ENCODE measurements at places on chromosomes 2 and 18.

DNA sequence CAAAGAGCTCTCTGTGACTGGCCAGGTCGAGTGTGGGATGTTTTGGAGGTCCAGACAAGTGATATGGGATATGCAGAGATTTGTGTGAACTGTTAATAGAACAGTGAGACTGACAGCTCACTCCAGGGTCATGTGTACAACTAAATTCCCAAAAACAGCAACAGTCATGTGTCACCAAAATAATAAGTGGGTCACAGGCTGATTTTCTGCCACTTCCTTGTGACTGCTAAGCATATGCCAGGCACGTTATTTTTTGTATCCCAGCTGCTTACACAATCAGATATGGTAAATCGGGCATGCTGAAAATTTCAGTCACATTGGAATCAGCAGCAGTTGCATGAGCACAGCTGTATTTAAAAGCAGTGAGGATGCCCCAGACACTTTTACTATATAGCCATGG is 198.7 kb downstream of the PTGR3 start:
- DNase-seq, result no peak

GRCh38 chr2:208493186-208493585 is 86.6 kb downstream of the PTH2R start:
- no peak for DNase-seq

GRCh38 chr2:23708771-23709170 is 218.2 kb downstream of the ATAD2B start:
- no peak for DNase-seq

DNA sequence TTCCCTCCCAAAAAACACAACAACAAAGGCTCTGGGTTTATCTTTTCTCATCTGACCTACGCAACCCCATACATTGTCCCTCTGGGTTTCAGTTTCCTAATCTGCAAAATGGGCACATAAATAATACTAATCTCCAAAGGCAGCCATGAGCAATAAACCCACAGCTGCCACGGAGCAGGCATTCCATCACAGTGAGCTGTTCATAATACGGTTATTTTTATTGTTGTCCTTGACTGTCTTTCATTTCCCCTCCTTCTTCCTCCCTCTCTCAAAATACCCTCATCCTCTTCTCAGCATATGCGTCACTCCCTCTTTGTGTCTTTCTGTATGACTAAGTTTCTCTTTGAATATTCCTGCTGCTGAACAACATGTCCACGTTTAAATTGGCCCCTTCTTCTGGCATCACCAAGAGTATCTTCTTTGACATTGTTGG is 129.8 kb upstream of the CAB39 start:
- DNase-seq, result no peak

DNA sequence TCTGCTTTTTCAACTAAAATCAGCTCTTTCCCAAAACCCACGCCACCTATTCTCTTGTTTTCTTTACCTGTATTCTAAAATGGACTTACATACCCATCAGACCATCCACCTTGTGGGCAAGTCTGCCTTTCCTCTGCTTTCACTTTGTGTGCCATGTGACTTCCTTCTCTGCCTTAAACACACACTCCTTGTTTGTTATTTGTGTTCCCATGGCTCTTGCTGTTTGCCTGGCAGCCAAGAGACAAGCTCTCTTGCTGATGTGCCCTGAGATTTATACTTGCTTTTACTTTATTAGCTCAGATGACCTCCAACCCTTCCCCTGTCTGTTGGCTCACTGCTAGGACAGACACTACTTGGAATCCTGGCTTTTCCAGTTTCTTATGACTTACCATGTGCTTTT is 309.7 kb upstream of the LRRTM4 start:
- no peak for DNase-seq

DNA sequence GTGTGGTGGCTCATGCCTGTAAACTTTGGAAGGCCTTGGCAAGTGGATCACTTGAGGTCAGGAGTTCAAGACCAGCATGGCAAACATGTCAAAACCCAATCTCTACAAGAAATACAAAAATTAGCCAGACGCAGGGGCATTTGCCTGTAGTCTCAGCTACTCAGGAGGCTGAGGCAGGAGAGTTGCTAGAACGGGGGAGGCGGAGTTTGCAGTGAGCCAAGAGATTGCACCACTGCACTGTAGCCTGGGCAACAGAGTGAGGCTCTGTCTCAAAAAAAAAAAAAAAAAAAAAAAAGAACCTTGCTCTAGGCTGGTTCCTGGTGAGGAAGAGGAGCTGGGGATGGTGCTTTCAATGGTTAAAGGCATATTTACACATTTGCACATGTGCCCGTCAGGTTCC is 129.4 kb downstream of the LYPD6B start:
- no peak for DNase-seq
